ENCODE measurements at places on chromosomes 7 and 10.

- DNase-seq = no peak
Measured at GRCh38 chr10:119370972-119371703, 163.8 kb downstream of the GRK5 start.

- DNase-seq = no peak
Measured at GRCh38 chr7:94962661-94963060, 55.3 kb downstream of the PPP1R9A start.

DNA sequence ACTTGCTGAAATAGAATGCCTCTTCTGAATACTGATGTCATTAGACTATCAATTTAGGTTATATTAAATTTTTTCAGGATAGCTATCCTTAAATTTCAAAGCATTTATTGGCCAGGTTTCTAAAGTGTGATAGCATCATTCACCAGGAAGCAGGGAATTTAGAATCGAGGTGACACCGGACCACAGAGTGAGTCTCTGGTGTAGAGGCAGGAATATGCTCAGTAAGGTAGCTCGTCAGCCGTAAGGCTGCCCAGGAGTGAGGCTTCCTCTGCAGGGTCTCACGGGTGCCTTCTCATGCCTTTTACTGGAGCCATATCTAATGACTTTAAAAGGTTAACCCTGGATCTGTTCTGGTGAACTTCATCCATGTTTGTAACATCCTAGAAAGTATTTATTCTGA is 170.8 kb upstream of the KLF14 start:
- no peak for DNase-seq

- no peak for DNase-seq
Measured at GRCh38 chr7:106887421-106887820, 22.3 kb downstream of the PIK3CG start.

GRCh38 chr7:141411133-141411532 is 140.1 kb upstream of the AGK start:
- no peak for DNase-seq

DNA sequence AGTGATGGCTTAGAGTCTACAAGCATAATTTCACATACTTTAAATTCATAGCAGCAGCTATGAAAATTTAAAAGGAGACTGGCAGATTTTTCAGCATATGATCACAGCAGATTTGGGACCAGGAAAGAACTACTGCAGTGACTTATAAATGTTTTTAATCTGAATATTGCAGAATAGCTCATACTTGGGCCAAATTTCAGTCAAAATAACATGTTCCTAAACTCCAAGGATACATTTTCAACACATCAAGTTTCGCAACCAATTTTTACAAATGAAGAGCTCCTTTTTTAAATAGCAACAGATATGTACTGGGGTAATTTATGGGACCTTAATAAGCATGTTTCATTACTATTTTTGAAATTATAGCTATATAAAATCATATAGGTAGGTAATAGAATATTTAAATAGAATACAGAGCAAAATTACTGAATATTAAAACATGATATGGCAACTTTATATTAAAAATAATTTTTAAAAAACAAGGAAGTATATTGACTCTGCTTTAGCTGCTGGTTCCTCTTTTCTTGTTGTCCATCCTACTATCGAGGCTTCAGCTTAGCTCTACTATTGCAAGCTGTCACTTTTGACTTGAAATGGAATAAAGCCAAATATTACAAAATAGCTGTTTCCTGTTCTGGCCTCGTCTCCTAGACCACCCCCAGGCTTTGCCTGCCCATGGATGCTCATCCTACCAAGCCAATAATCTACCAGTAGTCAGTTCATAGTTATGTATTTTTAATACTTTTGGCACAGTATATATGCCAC is 123.1 kb downstream of the NRBF2 start:
- DNase-seq = peak; percentile 78

- no peak for DNase-seq
Measured at GRCh38 chr10:132508581-132509443, 28.8 kb upstream of the INPP5A start.

DNA sequence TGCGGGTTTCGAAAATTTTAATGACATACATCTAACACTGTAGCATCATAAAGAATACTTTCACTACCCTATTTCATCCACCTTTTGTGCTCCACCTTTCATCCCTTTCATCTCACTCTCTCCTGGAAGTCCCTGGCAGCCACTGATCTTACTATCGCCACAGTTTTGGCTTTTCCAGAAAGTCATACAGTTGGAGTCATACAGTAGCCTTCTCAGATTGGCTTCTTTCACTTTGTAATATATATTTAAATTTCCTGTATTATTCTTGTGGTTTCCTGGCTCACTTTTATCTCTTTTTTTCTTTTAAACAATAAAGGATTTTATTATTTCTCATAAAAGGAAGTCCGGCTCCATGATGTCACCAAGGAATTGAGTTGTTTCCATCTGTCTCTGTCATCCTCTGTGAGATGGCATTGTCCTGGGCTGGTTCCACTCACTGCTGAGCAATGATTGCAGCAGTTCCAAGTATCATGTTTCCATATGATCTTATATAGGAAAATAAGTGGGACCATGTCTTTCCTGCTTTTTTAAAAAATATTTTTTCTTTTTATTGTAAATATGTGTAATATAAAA is 626.3 kb downstream of the POM121L12 start:
- no peak for DNase-seq

DNA sequence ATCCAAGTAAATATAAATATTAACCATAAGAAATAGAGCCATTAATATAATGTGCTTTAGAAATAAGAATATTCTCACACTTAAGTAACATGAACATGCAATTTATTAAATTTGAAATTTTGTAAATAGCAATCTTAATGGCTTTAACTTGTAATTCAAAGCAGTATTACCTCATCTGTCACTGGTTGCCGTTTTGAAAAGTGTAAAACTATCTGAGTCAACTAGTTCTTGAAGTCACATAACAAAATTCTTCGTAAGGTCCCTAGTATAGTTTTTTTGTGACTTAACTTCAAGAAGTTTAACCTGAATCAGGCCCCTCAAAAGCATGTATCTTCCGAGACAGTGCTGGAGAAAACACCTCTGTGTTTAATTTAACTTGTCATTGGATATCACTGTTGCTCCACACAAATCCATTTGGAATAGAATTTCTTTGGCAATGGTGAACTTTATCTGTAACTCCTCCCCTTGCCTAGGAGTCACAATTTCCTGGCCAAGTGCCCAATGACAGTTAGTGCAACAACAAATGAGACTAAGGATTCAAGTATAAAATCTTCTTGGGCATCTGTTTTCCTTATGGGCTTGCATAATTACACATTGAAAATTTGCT is 47.1 kb downstream of the NT5C2 start:
- DNase-seq = peak; percentile 71

DNA sequence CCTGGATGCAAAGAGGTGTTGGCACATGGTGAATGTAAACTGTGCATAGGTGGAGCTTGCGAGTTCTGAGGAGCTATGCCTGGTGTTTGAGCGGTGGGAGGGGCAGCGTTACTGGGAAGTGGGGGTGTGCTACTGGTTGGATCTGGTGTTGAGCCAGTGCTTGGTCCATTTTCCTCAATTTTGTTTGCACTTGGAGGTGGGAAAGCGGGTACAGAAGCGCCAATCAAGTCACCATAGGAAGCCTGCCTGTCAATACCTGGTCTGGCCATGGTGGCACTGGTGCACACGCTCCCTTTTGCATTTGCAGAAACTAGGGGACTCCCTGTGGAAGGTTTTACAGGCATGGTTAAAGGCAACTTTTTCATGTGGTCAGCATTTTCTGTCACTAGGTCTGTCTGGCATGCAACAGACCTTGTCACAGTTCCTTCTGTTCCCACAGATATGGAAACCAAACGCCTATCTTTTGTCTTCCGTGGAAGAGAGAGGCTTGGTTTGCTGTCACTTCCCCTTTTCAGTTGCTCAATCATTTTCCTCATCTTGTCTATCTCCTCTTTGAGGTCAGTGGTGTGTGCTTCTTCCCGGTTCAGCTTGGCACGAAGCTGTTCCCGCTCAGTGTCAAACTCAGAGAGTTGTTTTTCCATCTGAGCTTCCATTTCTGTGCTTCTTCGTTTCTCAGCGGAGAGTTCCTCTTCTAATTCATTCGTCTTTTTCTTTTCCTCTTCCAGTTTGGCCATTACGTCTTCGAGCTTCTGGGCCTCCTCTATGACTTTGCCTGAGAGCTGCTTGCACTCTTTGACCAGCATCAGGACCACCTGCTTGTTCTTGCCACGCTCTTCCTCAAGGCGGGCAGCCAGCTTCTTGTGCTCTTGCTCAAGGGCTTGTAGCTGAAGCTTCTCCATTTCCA is 81.1 kb downstream of the CTTNBP2 start:
- no peak for DNase-seq

GRCh38 chr7:2687881-2688318 is at the start of gene AMZ1:
Gene AMZ1, plus strand, starts transcription at chr7:2688202. Its CDS starts 12,250 bp downstream, at chr7:2700452.
- DNase-seq = no peak

GRCh38 chr10:100043344-100043743 is 33.6 kb upstream of the DNMBP start:
- DNase-seq = no peak

- no peak for DNase-seq
Measured at GRCh38 chr10:112230325-112230988, 46.9 kb upstream of the GPAM start.

DNA sequence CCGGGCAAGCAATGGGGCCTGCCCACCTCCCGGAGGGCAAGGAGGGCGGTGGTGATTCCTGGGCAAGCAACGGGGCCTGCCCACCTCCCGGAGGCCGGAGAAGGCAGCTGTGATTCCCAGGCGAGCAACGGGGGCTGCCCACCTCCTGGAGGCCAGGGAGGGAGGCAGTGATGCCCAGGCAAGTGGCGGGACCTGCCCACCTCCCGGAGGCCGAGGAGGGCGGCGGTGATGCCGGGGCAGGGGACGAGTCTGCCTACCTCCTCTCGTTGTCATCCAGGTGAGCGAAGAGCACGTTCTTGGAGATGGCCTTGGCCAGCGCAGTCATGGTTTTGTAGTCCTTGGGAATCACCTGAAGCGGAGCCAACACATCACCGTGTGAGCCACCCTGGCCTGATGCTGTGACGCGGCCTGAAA is 49.5 kb upstream of the DNAAF5 start:
- no peak for DNase-seq

DNA sequence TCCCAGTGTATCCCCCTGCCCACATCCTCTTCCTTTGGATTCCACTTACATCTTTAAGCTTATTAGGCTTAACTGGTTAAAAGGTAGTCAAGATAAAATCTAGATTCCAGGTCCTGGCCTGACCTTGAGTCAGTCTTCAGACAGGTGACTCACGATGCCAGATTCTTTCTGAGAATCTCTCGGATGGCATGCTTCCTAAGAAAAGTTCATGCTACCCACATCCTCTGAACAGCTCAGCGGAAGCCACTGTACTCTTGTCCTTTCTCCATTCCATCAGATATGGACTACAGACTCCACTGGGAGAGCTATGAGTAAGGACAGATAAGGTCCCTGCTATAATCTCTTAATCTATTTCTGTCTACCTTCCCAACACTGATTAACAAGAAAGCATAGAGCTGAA is 43.4 kb downstream of the DNMBP start:
- DNase-seq = no peak

- DNase-seq = no peak
Measured at GRCh38 chr7:158323741-158324396, 263.8 kb downstream of the PTPRN2 start.

- no peak for DNase-seq
Measured at GRCh38 chr10:103545771-103546281, 52.3 kb downstream of the NEURL1 start.

- no peak for DNase-seq
Measured at GRCh38 chr7:100565133-100565571, 8.5 kb downstream of the SAP25 start.

GRCh38 chr7:46814516-46815250 is 767.2 kb downstream of the TNS3 start:
- DNase-seq = no peak

- no peak for DNase-seq
Measured at GRCh38 chr10:123938890-123939289, 47.3 kb upstream of the CPXM2 start.

GRCh38 chr7:48637382-48637781 is 287.0 kb upstream of the CDC14C start:
- no peak for DNase-seq

GRCh38 chr10:47154762-47155161 is 145.2 kb upstream of the GDF10 start:
- no peak for DNase-seq

- no peak for DNase-seq
Measured at GRCh38 chr7:137080516-137081203, 212.2 kb downstream of the CHRM2 start.

DNA sequence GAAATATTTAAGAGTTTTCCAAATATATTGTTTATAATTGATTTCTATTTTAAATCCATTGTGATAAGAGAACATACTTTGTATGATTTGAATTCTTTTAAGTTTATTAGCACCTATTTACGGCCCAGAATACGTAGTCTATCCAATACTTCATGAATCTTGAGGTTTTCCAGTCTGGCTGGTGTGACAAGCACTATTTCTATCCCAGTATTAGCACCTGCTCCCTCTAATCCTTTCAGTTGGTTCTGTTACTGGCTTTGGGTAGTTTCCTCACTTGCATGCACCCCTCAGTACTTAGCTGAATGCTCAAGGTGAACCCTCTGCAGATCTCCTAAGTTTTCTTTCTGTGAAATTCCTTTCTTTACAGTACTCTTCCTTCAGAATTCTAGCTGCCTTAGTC is 166.8 kb downstream of the C1GALT1 start:
- DNase-seq = no peak

DNA sequence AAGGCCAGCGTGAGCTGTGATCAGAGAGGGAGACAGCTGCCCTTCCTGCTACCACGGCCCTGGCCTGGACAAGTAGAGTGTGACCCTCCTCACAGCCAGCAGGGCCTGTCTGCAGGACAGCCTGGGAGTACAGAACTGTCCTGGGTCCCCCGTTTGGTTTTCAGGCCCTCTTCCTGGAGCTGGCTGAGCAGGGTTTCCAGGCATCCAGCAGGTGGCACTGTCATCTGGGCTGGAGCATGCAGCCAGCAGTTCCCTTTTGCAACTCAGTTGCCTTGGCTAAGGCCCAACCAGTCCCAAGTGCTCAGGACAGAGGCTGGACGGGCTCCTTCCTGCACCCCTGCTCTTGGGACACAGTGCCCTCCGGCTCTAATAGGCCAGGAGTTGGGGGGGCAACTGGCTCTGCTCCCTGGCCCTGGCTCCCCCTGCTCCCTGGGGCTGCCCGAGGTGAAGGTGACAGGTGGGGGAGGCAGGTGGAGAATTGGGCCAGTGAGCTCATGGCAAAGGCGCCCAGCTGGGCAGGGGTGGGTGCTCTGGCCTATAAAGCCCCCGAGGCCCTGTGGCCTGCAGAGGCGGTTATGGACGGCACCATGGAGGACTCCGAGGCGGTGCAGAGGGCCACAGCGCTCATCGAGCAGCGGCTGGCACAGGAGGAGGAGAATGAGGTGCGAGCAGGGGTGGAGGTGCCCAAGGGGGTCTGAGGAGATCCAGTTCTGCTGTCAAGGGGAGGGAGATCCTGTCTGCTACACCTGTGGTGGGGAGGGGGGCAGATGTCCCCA is at the start of gene ANKRD2:
ANKRD2 (plus strand) TSS at position 566 of the 776 bp plus-strand sequence; CDS start at position 576, 10 bp downstream.
- peak; percentile 46 for DNase-seq

GRCh38 chr7:116148626-116149025 is 61.7 kb upstream of the TES start:
- no peak for DNase-seq
